ENCODE measurements at places on chromosomes 2 and 18.

GRCh38 chr2:86577817-86578456 lies 14.7 kb upstream of the CHMP3 start:
- no peak for DNase-seq

DNA sequence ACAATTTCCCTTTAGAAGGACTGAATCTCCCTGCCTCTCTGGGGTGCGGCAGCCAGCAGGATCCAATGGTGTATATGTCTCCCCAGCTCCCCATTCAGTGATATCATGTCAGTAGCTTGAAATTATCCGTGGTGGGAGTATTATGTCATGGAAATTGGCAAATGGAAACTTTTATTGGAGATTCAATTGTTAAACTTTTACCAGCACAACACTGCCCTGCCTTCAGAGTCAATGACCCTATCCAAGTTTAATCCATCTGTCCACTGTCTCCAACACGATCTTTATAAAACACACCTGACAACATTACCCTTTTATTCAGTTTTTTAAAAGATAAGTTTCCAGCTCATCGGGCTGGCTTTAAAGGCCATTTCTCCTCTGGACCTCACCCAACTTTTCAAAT lies 5.0 kb upstream of the IL1RN start:
- no peak for DNase-seq

DNA sequence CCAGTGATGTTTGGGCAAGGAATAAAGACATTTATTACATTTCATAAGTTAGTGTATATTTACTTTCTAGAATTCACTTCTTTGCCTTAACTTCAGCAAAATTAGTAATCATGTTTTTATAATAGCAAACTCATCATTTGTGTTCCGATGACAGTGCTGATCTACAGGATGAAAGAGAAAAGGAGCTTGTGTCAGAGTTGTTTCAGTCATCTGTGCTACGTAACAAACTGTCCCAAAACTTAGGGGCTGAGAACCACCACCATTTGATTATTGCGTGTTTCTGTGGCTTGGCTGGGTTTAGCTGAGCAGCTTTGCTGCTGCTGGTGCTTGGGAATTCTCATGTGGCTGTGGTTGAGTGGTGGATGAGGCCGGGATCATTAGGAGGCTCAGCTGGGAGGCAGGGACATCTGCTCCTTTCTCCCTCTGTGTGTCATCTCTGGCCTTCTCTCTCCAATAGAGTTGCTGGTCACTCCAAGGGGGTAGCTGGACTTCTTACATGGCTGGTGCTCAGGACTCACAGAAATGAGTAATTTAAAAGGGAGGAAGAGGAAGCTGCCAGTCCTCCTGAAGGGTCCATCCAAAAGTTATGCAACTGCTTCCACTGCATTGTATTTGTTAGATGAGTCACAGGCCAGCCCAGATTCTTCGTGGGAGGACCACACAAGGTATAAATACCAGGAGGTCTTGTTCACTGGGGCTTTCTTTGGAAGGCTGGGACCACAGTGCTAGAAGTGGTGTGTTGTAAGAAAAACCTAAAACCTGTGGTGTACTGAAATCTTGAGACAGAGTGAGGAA lies 43.4 kb upstream of the HAAO start:
- DNase-seq = no peak

DNA sequence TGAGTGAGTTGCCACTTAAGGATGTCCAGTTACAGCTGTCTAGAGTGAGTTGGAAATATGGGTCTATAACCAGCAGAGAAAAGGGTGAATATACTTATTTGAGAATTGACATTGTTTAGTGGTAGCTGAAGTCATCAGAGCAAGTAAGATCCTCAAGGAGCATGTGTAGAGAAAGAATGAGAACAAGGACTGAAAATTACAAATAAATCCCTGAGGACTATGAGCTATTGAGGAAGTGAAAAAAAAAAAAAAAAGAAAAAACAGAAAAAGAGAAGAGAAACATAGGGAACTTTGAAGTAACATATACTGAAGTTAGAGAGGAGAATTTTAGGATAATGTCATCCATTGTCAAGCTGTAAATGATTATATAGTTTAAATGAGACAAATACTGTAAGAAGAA lies 134.0 kb upstream of the CCDC68 start:
- no peak for DNase-seq

DNA sequence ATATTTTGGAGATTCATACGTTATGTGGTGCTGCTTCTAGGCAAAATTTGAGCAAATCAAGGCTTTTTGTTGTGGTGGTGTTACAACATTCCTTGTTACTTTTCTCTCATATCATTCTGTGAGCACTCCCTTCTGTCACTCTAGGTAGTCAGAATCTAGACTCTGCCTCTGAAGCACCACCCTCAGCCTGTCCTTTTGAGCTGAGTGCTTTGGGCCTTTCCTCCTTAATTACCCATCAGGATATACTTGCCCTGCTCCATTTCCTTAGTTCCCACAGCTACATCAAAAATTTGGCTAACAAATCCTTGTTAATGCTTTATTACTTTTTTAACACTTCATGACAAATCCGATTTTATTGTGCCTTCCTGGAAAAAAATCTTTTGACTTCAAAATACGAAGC lies 289.6 kb downstream of the CALCRL start:
- no peak for DNase-seq

DNA sequence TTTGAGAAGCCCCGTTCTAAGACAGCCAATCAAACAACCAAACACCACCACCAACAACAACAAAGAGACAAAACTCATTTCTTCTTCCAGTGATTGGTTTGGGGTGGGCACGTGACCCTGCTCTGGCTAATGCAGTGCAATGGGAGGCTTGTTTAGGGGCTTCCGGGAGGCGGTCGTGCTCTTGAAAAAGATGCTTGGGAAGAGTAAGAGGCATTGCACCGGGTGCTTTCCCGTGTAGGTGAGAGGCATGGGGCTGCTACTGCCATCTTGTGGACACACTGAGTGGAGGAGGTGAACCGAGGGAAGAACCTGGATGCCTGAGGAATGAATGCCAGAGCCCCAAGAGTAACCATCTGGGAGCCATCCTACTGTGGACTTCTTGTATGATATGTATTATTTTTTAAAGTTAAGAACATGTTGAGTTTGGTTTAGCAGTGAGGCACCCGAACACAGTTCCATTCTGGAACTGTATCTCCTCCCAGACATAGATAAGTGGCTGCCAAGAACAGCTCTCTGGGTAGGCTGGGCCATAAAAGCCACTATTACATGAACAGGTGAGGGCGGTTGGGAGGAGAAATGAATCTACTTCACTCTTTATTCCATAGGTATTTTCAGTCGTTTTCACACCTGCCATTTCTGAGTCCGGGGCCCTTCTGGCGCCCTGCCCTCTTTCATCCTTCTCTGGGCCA lies 19.1 kb upstream of the ARHGAP25 start:
- no peak for DNase-seq

- DNase-seq = no peak
Measured at GRCh38 chr18:60549338-60549960, 176.9 kb upstream of the MC4R start.

- no peak for DNase-seq
Measured at GRCh38 chr2:25481381-25482300, 139.9 kb upstream of the DNMT3A start.

GRCh38 chr2:219951099-219951498 lies 323.7 kb downstream of the SLC4A3 start:
- no peak for DNase-seq
